ENCODE measurements at places on chromosomes 11 and 22.

- no peak for DNase-seq
Observed at GRCh38 chr11:59144096-59144495, 1.4 kb downstream of the FAM111A start.

DNA sequence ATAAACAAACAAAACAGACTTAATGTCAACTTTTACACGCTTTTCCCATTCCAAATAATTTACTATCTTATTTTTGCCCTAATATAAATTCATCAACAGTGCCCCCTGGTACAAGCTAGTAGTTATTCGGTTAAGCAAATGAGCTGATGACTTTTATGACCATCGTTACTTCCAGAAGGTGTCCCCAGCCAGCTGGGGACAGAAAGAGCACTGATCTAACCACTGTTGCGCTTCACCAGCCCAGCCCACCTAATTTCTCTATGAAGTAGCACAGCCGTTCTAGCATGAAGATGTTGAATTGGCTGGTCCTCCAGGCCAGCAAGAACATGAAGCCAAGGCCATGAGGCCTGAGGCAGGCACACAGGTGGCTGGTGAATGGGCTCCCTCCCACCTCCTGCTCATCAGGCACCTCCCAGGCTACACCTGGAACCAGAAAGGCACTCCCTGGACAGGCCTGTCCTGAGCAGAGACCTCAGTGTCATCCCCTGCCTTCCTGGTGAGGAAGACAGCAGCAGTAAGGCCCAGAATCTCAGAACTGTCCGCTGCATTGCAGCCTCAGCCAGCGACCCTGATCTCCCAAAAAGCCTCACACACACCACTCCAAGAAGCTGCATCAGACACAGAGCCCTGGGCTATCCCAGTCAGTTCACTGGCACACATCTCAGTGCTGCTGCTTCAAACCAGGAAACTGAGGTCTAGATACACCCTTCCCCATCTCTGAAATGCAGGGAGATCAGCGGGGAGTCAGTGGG lies 12.9 kb downstream of the GNB1L start:
- DNase-seq = no peak

DNA sequence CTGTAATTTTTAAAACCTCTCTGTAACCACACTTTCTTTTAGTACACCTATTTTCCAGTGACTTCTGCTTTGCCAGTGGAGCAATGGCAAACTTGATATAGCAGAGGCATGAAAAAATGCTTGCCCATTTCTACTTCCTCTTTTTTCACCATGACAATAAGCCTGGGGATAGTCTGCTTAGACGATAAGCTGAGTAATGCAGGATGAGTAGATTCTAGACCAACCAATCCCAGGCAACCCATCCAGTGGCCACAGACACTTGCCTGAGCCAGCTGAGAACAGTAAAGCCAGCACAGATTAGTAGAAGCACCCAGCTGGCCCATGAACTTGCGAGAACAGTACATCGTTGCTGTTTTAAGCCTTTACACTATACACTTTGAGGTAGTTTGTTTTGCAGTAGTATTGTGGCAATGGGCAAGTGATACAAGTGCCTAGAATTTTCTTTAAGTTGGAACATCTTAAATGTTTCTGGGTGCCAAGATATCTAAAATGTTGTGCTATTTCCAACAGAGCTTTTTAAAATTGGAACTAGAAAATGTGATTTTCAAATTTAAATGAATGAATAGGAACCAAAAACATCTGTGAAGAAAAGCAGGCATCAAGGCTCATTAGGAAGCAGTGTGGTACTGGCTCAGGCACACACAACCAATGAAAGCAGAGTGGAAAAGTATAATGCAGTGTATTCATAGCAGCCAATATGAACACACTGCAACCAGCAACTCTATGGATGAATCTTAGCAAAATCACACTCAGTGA lies 37.7 kb downstream of the DDI1 start:
- DNase-seq = no peak

DNA sequence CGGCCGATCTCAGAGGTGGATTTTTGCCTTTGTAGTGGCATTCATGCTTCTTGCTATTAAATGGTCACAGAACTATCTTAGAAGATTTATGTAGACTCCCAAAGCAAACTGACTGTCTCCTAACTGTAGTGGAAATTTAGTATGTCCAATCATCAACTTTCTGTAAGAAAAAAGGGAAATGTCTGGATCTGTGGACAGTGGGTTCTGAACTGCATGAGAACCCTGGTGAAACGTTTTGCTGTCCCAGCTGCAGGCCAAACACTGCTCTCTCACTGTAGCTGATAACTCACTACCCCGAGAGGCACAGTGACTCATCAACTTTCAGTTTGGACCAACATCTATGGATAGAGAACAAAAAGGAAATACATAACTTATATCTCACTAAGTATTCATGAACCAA lies 387.1 kb downstream of the SOX6 start:
- no peak for DNase-seq

- no peak for DNase-seq
Observed at GRCh38 chr11:10544491-10545465, 3.8 kb upstream of the RNF141 start.

GRCh38 chr11:128565881-128566280 lies 21.5 kb downstream of the ETS1 start:
- DNase-seq = no peak

GRCh38 chr11:48024635-48025071 lies 44.3 kb downstream of the PTPRJ start:
- no peak for DNase-seq

GRCh38 chr11:12599408-12600143 lies 74.6 kb upstream of the TEAD1 start:
- no peak for DNase-seq

GRCh38 chr22:37147186-37147990 lies 2.3 kb downstream of the IL2RB start:
- no peak for DNase-seq

DNA sequence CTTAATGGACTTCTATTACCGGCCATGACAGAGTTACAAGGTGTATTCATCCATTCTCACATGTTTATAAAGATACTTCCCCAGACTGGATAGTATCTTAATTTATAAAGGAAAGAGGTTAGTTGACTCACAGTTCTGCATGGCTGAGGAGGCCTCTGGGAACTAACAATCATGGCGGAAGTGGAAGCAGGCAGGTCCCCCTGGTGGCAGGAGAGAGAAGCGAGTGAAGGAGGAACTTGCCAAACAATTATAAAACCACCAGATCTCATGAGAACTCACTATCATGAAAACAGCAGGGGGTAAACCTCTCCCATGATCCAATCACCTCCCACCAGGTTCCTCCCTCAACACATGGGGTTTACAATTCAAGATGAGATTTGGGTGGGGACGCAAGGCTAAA lies 170.0 kb upstream of the PDGFD start:
- DNase-seq = no peak

DNA sequence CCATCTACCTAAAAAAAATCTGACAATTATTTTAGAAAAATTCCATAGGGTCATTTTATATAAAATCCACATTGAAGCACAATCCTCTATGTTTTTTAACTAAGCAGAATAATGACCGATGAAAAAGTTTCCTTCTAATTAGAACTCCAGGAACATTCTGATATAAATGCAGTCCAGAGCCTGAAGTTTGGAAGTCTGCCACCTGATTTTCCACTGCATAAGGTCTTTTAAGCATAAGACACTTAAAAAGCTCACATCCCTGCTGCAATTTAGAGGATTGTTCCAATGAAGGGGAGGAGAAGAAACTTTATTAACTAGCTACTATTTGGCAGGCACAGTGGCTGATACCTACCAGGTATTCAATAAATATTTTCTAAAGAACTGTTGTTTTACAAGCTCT lies 570.3 kb upstream of the ANO5 start:
- no peak for DNase-seq

GRCh38 chr11:10673501-10674062 lies 20.0 kb downstream of the IRAG1 start:
- DNase-seq = no peak

- DNase-seq = no peak
Observed at GRCh38 chr22:39814899-39815298, 78.7 kb downstream of the ENTHD1 start.

DNA sequence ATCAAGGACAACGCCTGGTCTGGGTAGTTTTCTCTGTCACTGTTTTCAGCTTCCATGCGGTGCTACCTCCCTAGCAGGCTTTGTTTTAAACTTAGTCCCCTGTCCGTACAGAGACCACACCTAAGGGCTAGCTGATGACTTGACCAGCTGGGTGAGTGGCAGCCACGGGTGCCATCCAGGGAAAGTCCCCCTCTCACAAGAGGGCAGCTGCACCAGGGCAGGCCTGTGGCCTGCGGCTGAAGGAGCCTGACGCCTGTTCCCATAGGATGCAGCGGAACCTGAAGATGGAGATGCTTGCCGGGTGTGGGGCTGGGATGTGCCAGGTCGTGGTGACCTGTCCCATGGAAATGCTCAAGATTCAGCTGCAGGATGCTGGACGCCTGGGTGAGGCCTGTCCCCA lies 19.9 kb downstream of the SLC25A18 start:
- DNase-seq = no peak

- no peak for DNase-seq
Observed at GRCh38 chr11:28170759-28171158, 62.6 kb downstream of the METTL15 start.

GRCh38 chr11:66861774-66862558 lies 5.1 kb downstream of the LRFN4 start:
- DNase-seq = no peak

DNA sequence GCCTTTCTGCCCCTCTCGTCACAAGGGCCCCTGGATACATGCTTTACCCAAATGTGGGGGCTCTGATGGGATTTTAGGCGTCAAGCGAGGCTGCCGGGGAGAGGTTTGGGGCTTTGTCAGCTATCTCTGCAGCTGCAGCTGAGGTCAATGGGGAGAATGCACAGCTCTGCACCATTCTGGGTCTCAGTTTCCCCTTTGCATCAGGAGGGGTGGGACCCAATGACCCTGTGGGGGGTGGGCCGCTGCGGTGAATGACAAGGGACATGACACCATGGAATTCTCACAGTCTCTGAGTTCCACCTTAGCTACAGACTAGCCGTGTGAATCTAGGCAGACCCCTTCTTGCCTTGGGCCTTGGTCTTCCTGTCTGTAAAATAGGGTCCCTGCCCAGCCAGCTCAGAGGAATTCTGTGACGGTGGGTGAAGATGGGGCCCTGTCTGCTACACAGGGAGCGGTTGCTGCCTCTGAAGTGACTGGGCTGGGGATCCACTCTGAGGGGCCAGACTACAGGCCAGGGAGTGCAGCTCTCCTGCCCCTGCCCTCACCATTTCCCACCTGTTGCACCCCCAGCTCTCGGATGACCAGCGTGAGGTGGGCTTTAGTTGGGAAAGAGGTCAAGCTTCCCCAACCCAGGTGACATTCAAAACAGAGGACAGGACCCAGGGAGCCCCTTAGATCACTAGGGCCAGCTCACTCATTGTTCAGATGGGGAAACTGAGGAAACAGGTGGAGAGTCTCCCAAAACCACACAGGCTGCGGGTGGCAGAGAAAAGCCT lies 35.9 kb upstream of the WNT11 start:
- no peak for DNase-seq

DNA sequence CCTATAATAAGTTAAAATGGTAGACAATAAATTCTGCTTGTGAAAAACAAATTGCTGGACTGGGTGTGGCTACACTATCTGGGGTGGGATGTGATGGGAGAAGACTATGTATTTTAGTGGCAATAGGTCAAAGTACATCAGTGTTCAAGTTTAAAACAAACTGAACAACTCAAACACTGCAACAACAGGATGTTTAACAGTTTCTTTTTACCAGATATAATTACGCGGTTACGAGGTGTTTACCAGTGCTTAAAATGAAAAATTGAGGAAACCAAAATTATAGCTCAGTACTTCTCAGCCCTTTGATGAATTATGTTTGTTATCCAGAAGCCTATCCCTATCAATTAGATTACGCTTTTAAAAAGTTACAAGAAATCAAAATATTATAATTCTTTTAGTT lies 3.2 kb downstream of the PRDM10 start:
- no peak for DNase-seq

GRCh38 chr11:9264316-9265210 lies 587 bp downstream of the DENND5A start:
- DNase-seq = peak; percentile 14

GRCh38 chr11:61781585-61781984 lies 10.8 kb downstream of the TMEM258 start:
- no peak for DNase-seq

- no peak for DNase-seq
Observed at GRCh38 chr22:39327995-39328754, 8.8 kb upstream of the RPL3 start.

DNA sequence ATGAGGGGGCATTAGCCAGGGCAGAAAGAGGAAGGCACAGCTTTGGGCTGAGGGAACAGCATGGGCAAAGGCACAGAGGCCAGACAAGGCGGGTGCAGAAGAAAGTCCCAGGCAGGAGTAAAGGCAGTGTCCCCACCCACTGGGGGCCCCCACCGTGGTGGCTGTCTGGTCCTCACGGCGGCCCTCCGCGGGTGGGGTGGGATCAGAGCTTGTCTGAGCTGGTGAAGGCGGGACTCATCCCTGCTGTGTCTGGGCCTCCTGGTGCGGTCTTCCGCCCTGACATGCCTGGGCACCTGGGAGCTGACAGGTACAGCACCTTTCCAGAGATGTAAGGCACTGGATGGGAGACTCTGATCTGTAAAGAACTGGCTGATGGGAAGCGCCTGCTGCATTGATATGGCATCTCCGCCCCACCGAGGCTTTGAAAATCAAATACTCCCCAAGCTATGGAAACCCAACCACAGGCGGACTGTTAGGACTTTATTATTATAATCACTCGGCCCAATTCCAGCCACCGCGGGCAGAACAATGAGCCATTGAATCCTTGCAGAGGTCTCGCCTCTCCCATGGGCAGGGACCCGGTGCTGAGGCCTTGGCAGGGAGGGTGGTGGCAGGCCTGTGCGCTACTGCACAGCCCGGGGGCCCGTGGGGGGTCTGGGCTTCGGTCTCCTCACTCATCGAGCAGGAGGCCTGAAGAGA lies 14.2 kb upstream of the GNB1L start:
- no peak for DNase-seq

DNA sequence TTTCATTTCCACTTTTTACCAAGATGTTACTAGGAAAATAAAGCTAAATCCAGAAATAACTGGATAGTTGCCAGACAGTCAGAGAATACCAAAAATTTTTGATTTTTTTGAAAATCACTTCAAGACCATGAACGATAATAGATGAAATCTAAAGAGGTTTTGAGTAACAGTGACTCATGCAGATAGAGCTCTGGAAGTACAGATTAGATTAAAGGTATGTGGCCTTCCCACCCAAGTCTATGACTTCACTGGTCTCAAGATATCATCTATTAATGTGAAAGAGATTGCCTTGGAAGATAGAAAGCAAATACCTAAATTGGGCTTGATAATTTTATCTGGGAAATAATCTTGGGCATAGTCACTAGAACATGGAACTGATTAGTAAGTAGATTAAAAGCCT lies 415.9 kb downstream of the METTL15 start:
- no peak for DNase-seq

GRCh38 chr11:1652771-1653540 lies 23.4 kb downstream of the KRTAP5-5 start:
- peak; percentile 57 for DNase-seq

GRCh38 chr11:80320765-80321164 lies 879.9 kb upstream of the TENM4 start:
- DNase-seq = no peak

Data from stimulated activated CD8-positive, alpha-beta memory T cell treated with anti-CD3 and anti-CD28 coated beads, Interleukin-15, amount 100 ng/mL, for 4 hours (primary cell).